Activated CD4-positive, alpha-beta T cell treated with anti-CD3 and anti-CD28 coated beads, Interleukin-2, Interleukin-4, amounts not matched to agents 100 ng/mL and 50 ng/mL, durations not matched to agents 16 hours and 8 hours (primary cell): ENCODE measurements at places on chromosomes 11 and 22.

DNA sequence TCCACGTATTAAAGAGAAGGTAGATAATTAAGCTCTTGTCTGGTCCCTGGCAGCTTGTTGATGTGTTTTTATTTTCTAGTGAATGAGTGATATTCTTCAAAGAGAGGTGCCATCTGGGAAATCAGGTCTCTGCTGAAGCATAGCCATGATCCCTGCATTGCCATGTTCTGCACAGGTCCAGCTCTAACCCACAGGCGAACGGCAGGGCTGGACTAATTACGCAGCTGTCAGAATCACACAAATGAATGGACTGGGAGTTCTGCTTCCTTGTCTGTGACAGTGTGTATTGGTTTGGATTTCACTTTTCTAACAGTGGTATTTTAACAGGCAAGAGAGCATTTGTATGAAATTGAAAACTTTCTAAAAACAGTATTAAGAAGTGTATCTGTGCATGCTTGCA lies 235.6 kb downstream of the FAT3 start:
- no peak for DNase-seq

GRCh38 chr22:36347094-36347493 lies 40.7 kb downstream of the MYH9 start:
- DNase-seq = no peak

GRCh38 chr11:5631969-5632635 lies 7.3 kb downstream of the TRIM34 start:
- DNase-seq = no peak

DNA sequence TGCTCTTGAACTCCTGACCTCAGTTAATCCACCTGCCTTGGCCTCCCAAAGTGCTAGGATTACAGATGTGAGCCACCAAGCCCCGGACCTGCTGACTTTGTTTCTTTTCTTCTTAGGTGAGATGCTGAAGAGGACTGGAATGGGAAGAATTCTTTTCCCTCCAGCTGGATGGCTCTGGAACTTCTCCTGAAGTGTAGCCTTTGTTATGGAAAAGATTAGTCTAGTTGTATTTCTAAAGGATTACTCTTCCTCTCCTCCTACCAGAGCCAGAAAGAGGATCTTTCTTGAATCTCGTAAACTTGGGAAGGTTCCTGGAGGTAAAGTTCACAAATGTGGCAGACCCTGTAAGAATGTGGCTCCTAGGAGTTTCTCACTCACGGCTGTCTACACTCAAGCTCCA lies 95.4 kb upstream of the LARGE1 start:
- no peak for DNase-seq

DNA sequence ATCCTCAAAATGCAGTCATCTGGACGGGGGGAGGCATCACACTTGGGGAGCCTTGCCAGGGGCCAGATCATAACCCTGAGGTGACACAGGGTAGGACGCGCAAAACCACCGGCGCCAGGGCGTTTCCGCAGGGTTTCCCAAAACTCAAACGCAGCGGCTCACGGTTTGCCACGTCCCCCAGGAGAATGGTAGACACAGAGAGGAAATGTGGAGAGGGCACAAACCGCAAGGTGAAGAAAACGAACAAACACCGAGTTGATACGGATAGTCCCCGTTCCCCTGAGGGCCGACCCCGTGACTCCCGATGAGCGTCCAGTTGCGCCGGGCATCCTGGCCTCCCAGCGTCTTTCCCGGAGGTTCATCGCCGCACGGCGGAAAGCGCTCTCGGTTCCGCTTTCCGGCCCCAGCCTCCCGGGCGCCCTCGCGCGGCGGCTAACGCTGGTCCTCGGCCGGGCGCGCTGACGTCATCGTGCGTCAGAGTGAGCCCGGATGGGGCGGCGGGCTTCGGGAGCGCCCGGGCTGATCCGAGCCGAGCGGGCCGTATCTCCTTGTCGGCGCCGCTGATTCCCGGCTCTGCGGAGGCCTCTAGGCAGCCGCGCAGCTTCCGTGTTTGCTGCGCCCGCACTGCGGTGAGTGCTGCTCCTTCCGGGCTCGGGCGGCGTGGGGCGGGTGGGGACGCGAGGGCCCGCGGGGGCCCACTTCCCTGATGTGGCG lies at the start of gene BIRC2:
TSS of gene BIRC2 (plus strand) at position 467 of the 714 bp plus-strand sequence. CDS start 2,641 bp downstream, outside the sequence.
- DNase-seq = peak; percentile 94

DNA sequence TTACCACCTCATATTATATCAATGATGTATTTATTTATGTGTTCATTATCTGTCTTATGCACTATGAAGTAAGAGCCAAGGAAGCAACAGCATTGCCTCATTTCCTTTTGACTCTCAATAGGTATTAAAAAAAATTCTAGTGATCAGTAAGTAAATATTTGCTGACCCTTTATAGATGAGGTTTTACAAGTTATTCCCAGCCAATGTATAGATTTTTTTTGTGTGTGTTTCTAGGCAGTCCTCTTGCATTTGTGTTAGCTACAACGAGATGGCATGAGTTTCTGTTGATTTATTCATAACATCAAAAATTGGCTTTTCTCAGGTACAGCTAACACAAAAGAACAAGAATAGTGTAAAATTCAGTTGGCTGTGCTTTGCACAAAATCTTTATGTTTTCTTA lies 4.7 kb downstream of the OR1S2 start:
- DNase-seq = no peak

GRCh38 chr11:16925561-16926065 lies 88.6 kb downstream of the PLEKHA7 start:
- no peak for DNase-seq

DNA sequence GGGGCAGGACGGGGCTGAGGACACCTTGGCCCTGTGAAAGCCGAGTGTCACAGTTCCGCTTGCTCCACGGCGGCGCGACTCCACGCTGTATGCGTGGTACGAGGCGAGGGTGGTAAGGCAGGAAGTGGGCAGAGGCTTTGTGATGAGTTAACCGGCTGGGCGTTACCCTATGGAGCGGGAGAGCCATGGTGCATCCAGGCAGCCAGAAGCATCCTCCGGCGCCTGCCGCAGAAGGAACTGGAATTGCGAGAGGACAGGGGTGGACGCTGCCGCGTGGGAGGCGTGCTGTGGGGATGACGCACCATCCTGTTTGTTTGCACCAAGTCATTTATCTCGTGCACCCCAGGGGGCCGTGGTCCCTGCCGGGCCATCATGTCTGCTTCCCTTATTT lies 643.9 kb downstream of the BRD1 start:
- DNase-seq = no peak

GRCh38 chr11:67700141-67700540 lies 25.7 kb upstream of the ALDH3B2 start:
- no peak for DNase-seq

- no peak for DNase-seq
Observed at GRCh38 chr11:122162095-122162494, 46.1 kb upstream of the BLID start.

GRCh38 chr22:44192816-44193534 lies 12.2 kb downstream of the PARVG start:
- no peak for DNase-seq

- no peak for DNase-seq
Observed at GRCh38 chr11:114876234-114876633, 197.9 kb downstream of the NXPE2 start.

DNA sequence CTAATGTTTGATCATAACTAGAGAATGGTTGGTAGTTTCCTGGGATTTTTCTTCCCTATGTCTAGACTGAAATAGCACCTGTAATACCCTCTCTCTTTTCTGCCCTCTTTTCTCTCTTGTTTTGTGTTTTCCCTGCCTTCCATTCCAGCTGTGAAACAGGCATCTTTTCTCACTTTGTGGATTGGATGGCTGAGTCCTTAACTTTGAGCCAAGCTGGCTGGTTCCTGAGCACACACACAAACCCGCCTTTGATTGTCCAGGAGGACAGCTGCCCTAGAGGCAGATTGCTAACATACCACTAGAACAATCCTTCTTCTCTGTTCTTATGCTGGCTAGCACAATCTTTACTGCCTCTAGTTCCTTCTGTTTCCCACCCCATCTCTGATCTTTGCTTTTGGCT lies 17.7 kb downstream of the CTNND1 start:
- no peak for DNase-seq

DNA sequence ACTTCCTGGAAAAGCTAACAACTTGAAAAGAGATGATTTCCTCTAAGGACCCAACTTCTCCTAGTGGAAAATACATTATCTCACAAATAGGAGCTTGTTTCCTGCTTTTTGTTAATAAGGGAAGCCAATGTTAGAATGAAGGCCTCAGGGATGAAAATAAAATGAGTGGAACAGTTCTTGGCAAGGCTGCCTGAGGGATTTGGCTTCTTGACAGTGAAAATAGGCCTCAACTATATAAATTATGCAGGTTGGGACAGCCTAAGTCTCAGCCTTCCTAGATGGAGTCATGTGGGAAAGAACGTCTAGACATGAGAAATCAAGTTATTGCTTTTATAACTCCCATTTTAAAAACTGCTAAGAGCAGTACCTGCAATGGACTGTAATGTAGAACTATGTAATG lies 92.8 kb upstream of the FIBIN start:
- DNase-seq = no peak

GRCh38 chr11:69524991-69525411 lies 43.5 kb downstream of the LINC01488 start:
- DNase-seq = no peak

GRCh38 chr11:24233041-24233440 lies 263.8 kb upstream of the LUZP2 start:
- DNase-seq = no peak

GRCh38 chr11:76599041-76600013 lies 71.2 kb downstream of the LRRC32 start:
- DNase-seq = no peak

- DNase-seq = no peak
Observed at GRCh38 chr11:68343761-68344256, 31.4 kb downstream of the LRP5 start.

DNA sequence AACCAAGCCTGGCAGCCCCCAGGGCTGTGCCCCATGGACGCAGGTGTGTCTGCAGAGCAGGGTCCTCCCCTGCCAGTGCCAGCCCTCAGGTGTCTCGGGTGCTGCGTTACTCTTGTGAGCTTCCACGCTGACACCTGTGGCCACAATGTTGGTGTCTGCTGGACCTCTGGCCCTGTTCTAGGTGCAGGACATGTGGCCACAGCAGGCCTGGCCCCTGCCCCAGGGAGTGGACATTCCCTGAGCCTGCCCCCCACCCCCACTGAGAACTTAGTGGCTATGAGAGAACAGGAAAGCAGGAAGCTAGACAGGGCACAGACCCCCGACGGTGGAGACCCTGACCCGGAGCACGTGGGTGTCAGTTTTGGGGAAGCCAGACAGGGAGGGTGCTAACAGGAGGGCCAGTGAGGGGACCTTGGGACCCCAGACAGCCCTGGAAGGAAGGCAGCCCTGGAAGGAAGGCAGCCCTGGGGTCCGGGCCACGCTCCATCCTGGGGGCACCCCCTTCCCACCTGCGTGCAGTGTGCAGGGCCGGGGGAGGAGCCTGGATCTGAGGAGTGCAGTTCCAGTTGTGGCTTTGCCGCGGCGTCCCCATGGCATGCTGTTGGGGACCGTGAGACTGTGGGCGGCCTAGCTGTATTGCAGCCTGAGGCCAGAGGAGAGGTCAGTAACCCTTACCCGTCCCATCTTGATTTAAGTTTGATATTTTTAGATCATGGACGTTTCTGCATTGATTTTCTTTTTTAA lies 43.9 kb upstream of the PPARA start:
- no peak for DNase-seq

DNA sequence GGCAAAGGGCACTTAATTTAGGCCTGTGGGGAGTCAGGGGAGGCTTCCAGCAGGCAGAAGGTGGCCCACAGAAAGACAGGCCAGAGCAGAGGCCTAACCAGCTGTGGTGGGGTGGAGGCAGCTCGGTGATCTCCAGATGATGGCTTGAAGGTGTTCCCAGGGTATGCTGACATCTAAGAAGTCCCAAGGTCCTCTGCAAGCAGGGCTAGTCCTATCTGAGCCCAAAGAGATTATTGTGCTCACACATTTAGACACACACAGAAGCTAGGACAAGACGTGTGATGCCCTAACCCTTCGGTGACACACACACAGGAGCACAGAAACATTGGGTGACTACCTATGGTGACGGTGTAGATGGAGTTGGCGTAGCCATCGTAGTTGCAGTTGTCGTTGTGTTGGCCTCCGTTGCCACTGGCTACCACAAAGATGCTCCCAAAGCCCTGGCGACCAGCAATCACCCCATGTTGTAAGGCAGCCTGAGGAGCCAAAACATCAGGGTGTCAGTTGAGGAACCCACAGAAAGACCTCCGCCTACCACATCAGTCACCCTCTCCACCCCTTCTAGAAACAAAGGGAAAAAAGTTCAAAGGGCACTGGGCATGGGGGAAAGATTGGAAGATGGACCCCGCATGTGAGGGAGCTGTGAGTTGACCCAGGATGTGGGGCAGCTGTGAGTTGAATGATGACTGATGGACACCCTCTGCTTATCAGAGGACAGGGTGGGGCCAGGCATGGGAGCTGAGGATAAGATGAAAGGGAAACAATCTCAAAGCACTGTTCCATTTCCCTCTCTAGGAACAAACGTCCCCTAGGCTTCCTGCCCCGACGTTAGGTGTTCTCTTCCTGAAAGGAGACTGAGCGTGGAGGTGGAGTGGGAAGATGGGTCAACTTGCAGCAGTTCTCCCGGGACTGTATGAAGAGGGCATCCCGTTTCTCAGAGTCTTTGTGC lies 7.9 kb downstream of the PCSK7 start:
- DNase-seq = no peak

- no peak for DNase-seq
Observed at GRCh38 chr11:128745311-128746136, 51.7 kb downstream of the FLI1 start.

- no peak for DNase-seq
Observed at GRCh38 chr11:118623269-118623655, 15.8 kb downstream of the PHLDB1 start.

DNA sequence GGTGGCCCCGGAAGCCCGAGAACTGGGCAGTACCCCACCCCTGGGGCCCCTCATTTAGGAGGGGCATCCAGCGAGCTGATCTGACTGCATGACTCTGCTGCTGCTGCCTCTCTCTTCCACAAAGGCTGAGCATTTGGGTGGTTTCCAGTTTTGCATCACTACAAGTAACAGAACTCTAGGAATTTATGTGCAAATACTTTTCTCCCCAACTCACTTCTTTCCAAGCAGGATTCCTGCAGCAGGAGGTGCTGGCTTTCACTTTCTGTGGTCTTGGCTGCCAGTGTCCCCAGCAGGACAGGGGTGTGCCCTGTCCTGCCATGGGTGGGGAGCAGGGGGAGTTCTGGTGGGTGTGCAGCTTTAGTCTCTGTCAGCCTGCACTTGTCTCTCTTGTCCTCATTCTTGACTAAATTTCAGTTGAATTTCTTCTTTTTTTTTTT lies 21.2 kb downstream of the UPB1 start:
- peak; percentile 18 for DNase-seq

DNA sequence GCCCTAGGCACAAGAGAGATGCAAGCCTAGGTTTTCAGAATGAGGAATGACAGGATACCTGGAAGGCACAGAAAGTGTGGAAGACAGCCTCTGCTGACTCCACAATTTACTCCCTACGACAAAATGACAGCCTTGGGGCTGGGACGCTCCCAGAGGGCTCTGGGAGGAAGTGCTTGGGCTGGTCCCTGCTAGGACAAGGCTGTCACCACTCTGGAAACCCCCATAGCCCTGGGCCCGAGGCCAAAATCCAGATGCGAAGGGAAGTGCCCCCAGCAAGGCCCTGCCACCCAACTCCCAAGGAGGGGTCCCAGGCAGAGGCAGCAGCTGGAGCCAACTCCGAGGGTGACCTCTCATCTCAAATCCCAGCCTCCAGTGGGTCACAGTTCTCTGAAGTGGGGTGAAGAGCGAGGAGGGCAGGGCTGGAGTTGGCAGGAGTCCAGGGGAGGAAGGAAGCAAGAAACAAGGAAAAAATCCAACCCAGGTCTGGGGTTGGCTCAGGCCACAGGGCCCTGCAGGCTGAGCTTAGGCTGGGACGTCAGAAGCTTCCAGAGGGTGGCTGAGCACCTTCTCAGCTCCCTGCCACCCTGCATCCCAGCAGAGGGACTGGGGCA lies 6.3 kb upstream of the CDC42EP2 start:
- no peak for DNase-seq

GRCh38 chr11:107183953-107184352 lies 165.7 kb upstream of the GUCY1A2 start:
- no peak for DNase-seq
